Stimulated activated CD8-positive, alpha-beta memory T cell treated with anti-CD3 and anti-CD28 coated beads, Interleukin-2, amount 100 ng/mL, for 48 hours (primary cell): ENCODE measurements at places on chromosomes 13 and 19.
A peak's percentile ranks its signal among the peaks of the same experiment; 100 is the strongest.

- no peak for DNase-seq
Measured at GRCh38 chr19:42542791-42543190, 14.5 kb upstream of the CEACAM1 start.

GRCh38 chr13:90933097-90933826 is 414.2 kb upstream of the MIR17HG start:
- DNase-seq: no peak

DNA sequence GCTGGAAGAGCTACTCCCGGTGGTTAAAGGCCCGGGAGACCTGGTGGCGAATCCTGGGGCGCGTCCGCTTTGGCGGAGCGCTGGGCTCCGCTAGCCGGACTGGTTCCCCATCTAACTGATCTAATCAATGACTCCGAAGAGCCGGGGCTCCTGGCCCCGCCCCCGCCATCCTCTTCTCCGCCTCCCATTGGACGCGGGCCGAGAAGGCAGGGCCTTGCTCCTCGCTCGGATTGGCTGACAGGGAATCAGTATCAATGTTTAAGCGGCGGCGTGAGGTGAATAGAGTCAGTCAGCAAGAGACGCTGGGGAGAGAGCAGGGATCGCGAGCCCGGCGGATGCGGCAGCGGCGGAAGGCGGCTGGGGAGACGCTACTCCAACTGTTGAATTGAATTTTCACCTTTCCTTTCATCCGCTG is 1.7 kb upstream of the PCDH17 start:
- no peak for DNase-seq

DNA sequence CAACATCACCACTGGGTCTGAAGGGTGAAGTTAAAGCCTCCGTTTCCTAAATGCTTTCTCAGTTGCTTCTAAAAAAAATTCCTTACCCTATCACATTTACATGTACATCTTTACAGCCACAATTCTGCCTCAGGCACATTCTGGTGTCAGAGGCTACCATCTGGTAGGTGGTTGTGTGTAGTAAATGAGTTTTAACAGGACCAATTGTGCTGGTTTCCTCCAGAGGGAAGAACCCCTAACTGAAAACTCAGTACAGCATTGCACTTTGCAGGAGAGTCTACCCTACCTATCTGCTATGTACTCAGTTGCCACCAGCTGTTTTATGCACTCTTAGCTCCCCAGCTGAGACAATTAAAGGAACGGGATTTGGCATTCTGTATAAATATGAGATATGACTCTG is 1576.5 kb downstream of the PCDH9 start:
- DNase-seq: no peak

DNA sequence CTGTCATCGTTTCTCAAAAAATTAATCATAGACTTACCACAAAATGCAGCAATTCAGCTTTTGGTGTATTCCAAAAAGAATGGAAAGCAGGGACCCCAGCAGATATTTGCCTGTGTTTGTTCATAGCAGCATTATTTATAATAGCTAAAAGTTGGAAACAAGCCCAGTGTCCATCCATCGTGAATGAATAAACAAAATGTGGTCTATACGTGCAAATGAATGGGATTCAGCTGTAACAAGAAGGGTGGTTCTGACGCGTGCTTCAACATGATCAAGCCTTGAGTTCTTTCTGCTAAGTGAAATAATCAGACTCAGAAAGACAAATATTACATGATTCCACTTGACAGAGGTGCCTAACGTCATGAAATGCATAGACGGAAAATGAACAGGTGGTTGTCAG is 36.4 kb downstream of the PSG11 start:
- no peak for DNase-seq

DNA sequence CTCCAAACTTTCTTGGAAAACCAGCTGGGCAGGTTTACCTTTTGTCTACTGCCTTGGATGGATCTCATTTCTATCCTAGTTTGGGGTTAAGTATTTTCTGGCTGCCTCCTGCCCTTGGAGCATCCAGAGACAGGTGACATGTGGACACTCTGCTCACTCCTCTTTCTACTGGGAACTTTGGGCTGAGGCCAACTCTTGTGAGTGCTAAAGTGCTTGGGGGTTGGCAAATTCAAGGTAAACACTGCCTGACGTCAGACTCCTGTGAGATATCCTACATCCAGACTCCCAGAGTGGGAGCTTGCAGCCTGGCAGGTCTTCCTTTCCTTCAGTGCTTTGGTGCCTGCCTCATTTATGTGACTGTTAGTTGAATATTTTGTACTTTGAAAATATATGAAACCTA is 388.1 kb downstream of the KCNRG start:
- DNase-seq: no peak

DNA sequence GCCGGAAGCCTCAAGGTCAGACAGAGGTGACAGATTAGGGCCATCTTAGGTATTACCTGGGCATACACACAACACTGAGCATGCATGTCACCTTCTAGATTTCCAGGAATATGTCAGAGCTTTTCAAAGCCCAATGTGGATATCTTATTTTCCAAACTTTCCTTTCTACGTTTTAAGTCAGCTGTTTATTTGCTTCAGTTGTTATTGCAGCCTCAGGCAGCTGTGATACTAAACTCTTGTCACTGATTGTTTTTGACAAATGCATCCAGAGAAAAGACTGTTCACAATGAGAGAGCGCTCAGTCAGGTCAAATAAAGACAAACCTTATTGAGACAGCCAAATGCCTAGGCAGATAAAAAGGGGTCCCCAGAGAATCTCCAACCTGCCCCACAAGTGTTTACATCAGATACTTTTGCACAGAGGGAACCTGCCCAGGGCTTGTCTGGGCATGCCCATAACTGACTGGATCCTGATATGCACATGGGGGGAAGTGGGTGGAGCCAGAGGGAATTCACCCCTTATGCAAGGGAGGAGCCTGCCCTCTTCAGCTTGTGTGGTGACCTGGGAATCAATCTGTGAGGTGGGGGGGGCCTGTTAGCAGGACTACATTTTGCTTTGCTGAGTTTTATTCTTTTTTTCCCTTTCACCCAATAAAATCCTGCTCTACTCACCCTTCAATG is 28.5 kb downstream of the MED4 start:
- no peak for DNase-seq

GRCh38 chr19:3465552-3465951 is 14.8 kb downstream of the SMIM24 start:
- DNase-seq: no peak

DNA sequence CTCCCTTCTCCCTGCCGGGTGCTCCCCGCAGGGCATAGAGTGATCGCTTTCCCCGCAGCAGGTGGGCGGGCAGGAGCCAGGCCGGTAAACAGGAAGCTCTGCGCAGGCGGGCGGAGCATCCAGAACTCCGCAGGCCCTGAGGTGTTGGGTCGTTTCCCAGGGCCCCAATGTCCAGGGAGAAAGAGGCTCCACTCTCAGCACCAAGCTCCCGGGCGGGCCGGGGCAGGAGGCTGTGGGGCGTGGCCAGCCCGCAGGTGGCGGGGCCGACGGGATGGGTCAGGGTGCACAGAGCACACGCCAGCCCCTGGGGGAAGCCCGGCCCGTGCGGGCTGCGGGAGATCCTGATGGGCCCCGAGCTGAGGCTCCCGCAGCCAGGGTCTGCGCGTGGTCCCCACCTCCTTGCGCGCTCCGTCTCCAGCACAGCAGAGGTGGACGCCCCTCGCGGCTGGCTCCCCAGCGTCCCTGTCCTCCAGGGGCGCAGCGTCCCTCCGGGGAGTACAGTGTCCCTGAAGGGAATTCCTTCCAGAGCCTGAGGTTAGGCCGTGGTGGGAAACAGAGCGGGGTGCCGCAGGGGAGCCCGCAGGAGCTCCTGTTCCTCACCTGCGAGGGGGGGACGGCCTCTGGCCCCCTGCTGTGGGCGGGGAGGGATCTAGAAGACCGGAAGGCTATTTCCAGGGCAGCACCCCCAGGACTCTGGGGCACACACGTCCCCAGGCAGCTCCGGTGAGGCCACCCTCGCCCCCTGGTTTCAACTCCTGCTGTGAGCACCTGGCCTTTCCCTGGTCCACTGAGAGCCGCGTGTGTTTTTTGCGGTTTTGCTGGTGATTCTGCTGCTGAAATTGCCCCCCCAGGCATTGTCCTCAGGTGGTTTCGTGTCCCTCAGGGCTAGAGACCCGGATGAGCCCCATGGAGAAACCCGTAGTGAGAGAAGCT is 12.2 kb downstream of the PIP5K1C start:
- DNase-seq: no peak

DNA sequence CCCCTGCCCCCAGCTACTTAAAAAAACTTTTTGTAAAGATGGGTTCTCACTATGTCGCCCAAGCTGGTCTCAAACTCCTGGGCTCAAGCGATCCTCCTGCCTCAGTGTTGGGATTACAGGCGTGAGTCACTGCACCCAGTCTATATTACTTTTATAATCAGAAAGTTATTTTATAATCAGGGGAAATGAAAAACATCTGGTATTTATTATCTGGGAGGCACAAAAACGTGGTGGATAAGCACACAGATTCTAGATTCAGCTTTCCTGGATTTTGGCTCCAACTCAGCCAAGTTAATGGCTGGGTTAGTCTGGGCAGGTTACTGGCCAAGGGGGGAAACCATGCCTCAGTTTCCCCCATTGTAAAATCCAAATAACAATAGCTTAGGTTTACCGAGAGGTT is 24.7 kb downstream of the KEAP1 start:
- DNase-seq: no peak

- DNase-seq: no peak
Measured at GRCh38 chr13:91278291-91278690, 69.2 kb upstream of the MIR17HG start.

DNA sequence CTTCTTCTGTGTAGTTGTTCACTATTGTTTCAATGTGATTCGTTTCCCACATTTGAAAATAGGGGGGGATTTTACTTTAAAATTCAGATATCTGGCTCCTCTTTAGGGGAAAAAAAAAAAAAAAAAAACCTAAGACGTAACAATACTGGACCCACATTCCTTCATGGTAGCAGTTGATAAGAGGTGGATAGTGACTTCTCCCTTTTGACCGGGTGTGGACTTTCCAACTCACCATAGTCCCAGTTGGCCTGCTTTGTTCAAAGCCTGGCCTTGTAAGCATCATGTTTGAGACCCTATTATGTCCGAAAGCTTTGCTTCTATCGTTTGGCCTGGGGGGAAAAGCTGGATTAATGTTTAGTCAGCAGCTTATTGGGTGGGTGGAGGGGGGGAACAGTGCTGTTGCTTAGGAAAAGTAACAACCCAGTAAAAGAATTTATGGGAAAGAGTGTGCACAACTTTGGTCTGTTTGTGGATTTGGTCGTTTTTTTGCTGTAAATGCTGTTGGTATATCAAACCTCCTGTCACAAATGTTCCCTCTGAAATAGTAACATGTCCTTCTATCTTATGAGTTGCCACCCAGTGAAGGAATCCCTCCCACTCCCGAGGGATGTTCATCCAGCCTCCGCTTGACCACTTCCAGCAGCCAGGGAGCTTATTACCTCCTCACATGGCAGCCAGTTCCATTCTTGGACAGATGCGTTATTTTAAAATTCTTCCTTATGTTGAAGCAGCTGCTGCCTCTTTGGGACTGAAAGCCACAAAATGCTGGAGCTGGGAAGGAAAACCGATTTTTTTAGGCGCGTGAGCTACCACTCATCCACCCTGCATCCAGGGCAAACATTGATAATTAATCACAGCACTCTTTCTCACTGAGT is 10.4 kb downstream of the SAMD4B start:
- DNase-seq: no peak

DNA sequence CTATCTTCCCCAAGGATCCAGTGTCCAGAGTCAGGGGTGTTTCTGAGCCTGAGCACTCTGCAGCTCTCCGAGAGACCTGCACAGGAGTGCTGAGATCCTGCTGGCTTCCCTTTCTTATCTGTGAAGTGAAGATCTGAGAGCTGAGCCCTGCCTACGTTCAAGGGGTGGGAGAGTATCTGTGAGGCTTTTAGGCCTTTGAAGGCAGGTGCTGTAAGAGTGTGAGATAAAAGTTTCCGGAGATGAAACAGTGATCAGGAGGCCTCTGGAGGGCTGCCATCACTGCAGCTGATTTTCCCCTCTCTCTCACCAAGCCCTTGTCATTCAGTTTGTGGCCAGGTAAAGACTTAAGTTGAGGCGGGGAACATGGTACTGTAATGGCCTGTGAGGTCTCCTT is 83.1 kb downstream of the AKAP11 start:
- peak; percentile 43 for DNase-seq

- no peak for DNase-seq
Measured at GRCh38 chr19:51783372-51783771, 11.6 kb upstream of the FPR3 start.

- DNase-seq: no peak
Measured at GRCh38 chr19:41554907-41555306, 21.1 kb upstream of the CEACAM21 start.

- no peak for DNase-seq
Measured at GRCh38 chr13:47184321-47184720, 287.5 kb upstream of the HTR2A start.

- DNase-seq: no peak
Measured at GRCh38 chr13:47374741-47375140, 477.9 kb upstream of the HTR2A start.

GRCh38 chr13:114119196-114119595 is 13.2 kb downstream of the RASA3 start:
- DNase-seq: no peak

DNA sequence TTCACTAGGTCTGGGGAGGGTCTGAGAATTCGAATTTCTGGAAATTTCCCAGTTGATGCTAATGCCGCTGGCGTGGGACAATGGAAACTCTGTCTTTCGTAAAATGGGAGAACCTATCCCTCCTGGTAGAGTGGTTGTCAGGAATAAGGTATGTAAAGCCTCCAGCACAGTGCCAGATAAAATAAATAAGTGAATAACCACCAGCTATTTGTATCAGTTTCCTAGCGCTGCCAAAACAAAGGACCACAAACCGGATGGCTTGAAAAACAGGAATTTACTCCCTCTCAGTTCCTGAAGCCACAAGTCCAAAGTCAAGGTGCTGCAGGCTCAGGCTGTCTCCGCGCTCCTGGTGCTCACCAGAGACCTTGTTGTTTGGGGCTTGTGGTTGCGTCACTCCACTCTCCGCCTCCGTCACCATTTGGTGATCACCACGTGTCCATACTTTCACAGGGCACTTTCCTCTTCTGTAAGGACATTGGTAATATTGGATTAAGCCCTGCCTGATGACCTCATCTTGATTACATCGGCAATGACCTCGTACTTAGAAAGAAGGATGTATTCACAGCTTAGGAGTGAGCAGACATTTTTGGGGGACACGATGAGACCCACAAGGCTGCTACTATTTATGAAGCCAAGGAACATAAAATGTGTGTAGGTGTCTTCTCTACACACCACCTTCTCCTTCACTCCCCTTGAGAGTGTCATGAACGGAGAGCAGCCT is 428.5 kb downstream of the IRS2 start:
- no peak for DNase-seq

- DNase-seq: no peak
Measured at GRCh38 chr13:99663185-99663825, 162.0 kb downstream of the TM9SF2 start.

- no peak for DNase-seq
Measured at GRCh38 chr13:25473864-25474263, 102.1 kb downstream of the ATP8A2 start.

- DNase-seq: no peak
Measured at GRCh38 chr13:112793545-112794445, 104.0 kb downstream of the ATP11A start.

- DNase-seq: peak; percentile 16
Measured at GRCh38 chr13:31742097-31742734, 2.9 kb downstream of the RXFP2 start.

DNA sequence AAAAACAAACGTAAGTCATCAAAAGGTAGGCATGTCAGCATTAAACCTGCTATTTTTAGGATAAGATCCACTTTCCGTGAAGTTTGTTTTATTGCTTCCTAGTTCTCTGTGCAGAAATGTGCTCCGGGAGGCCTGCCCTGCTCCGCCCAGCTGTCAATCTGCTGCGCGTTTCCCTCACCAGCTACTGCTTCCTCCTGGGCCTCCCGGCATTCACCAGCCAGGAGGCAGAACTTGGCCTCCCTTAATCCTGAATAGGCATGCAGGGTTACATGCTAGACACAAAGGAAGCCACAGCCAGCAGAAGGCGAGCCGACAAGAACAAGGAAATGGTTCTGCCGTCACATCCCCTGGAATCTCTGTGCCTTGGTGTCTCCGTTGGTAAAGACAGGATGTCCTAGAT is 386.2 kb downstream of the IRS2 start:
- DNase-seq: no peak
